ENCODE measurements at places on chromosomes 3 and 15.

DNA sequence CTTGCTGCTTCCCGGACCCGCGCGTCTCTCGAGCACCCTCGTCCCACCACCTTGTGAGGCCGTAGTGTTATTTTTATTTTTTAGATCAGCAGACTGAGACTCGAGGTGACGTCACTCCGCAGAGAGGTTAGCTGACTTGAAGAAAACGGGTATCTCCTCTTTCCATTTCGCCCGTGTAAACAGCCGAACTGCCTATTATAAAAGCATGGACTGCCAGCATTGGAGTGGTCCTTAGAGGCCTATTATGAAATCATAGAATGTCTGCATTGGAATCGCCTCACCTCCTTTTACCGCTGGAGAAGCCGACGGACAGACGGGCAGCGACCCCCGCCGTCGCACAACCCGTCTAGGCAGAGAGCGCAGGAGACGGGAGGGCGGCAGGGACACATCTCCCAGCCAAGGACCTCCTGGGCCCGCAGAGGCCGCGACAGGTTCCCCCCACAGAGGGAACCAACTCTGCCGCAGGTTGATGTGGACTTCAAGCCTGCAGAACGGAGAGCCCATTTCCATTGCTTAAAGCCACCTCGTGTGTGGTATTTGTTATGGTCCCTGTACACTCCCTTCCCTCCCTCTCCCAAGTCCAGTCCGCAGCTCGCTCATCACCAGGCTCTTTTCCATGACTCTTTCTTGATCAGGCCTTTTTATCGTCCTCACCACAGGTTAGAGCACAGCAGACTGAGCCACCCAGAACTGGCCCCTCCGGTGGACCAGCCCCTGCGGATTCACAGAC is 540 bp upstream of the PPP1R2 start:
- peak; percentile 95 for DNase-seq

GRCh38 chr3:101810022-101810418 is 31.0 kb downstream of the NXPE3 start:
- DNase-seq = no peak

DNA sequence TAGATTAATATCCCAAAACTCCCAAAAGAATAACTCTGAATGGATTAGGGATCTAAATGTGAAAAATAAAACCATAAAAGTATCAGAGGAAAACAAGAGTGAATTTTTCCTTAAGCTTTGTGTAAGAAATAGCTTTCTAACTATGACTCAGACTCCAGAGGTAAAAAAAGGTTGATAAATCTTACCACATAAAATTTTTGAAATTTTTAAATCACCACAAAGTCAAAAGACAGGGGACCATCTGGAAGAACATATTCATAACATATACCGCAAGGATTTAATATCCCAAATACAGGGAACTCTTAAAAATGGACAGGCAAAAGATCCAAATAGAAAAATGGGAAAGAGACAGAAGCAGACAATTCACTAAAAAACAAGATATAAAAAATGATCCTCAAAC is 145.0 kb downstream of the ARNT2 start:
- DNase-seq = no peak

GRCh38 chr3:50995085-50995824 is 320.5 kb downstream of the DOCK3 start:
- no peak for DNase-seq

- DNase-seq = no peak
Measured at GRCh38 chr3:107545680-107546120, 22.9 kb downstream of the BBX start.

DNA sequence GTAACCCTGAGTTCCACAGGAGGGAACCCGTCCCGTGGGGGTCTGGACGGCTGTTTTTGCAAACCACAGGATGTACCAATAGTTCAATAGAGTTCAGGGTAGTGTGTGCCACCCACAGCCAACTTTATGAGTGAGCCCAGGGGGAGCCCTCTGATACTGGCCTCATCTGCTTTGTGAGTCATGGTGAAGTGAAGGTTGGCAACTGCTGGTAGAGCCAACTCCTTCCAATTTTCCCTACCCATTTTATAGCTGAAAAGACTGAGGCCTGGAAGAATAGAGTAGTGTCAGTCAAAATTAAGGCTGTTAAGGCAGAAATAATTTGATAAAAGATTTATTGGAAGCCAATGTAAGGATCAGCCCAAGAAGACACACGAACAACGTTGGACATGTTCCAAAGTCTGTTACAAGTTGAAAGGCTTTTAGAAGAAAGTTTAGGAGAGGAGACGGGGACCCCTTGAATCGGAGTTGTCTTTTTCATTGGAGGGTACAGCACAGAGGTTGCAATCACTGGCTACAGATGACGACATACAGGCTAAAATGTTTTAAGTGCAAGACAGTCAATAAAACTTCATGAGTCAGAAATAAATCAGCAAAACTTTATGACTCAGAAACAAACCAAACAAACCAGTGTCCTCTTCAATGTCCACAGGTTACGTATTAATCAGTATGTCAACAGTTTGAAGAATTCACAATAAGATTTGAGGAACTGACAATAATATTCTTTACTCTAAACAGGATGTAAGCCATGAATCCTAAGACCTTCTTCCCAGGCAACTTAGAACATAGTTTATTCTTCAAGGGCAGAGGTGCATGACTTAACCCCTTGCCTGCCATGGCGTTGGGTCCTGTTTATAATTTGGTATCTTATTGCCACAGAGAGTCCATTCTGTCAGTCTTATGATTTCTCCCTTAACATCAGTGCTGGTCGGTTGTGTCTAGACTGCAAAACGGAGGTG is 62.9 kb upstream of the NR2E3 start:
- DNase-seq = no peak

- no peak for DNase-seq
Measured at GRCh38 chr3:50395070-50395860, 35.9 kb upstream of the TMEM115 start.

- no peak for DNase-seq
Measured at GRCh38 chr15:89217031-89217430, 4.3 kb downstream of the RLBP1 start.

- no peak for DNase-seq
Measured at GRCh38 chr15:85137489-85138168, 156.0 kb downstream of the PDE8A start.

GRCh38 chr3:13119471-13120220 is 46.4 kb upstream of the IQSEC1 start:
- DNase-seq = no peak

- no peak for DNase-seq
Measured at GRCh38 chr3:119717520-119717919, 14.7 kb downstream of the CFAP91 start.

- no peak for DNase-seq
Measured at GRCh38 chr3:114872050-114872449, 275.0 kb downstream of the ZBTB20 start.

- no peak for DNase-seq
Measured at GRCh38 chr15:41597787-41598186, 38.8 kb downstream of the TYRO3 start.

GRCh38 chr3:168091302-168091858 is 4.3 kb downstream of the GOLIM4 start:
- no peak for DNase-seq

DNA sequence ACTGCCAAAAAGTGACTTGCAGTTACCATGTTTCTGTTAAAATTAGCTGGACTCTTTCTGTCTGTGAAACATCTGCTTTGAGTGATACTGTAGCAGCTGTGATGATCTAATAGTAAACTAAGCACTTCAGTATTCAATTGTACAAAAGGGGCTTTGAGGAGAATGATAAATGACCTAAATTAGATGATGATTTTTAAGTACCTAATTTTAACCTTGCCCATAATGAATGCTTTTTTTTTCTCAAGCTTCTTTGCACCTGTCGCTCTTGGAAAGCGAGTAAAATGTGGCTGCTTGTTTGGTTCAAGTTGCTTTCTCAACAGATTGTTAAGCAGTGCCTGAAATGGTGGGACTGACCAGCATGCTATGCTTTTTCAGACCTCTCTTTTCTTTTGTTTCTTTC is 752.3 kb downstream of the EPHA3 start:
- no peak for DNase-seq

DNA sequence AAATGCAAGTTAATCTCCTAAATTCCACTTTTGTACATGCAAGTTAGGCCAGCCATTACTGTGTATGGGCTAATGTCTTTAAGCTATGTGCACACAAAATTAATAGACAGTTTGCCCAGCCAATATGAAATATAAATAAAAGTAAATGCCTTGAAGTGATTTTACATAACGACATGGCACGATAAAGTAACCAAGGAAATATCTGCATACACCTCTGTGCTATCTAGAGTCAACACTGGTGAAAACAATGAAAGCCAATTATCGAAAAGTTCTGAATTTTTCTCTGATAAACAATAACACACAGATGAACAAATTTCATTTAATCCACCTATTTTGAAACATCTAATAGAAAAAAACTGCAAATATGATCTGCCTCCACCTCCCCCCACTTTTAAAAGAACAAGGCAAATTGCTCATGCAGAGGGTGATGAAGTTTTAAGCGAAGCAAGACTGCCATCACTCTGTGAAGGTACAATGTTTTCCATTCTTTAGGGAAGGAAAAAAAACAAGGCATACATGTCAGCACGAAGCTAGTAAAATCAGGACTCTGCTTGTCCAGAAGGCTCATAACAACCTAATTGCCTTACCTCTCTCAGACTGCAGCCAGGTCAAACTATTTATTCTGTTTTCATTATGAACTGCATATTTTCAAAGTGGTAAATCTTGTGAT is 317.7 kb downstream of the MECOM start:
- DNase-seq = no peak

GRCh38 chr3:156291272-156292123 is 171.1 kb downstream of the KCNAB1 start:
- no peak for DNase-seq

- no peak for DNase-seq
Measured at GRCh38 chr3:108136561-108137459, 46.0 kb upstream of the CD47 start.

DNA sequence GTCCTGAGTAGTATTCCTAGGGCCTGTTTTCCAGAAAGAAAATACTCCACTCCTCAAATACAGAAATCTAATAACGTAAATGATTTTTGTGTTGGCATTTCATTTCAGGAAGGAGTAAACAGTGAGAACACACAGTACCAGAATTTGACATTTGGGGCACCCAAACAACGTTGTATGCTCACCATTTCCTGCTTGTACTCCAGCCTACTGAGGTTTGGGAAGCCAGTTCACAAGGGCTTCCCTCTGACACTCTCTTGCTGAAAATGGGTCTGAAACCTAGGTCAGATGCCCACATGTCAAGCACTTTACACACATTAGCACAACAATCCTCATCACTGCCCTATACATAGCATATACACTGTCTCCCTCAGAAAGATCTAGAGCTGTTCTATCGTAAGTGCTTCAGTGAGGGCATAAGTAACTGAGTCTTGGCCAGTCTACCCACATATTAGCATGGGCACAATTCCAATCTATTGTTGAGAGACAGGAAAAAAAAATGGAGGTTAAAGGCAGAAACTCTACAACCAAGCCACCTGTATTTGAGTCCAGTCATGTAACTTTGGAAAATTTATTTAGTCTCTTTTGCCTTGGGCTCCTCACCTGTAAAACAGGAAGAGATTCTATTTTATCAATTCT is 43.5 kb upstream of the RSL24D1 start:
- no peak for DNase-seq

- no peak for DNase-seq
Measured at GRCh38 chr3:136753326-136753939, 1.3 kb upstream of the STAG1 start.

DNA sequence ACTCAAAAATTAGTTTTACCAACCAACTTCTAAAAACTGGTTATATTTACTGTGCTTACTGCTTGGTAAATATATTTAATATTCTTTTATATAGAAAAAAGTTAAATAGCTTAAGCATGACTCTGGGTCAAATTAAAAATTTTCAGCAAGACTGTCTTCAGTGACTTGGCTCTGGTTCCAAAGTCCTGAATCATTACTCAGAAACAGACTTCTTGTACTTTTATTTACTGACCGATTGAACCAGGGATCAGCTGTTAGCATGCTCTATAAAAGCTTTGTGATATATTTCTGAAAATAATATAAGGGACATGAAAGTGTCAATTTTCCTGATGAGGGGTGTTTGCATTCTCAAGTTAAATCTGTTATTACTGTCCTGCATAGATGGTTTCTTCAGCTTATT is 164.3 kb downstream of the MCTP2 start:
- no peak for DNase-seq

- DNase-seq = no peak
Measured at GRCh38 chr3:85875589-85875988, 916.8 kb downstream of the CADM2 start.

GRCh38 chr3:38580450-38581382 is 68.8 kb downstream of the SCN5A start:
- DNase-seq = peak; percentile 79

- no peak for DNase-seq
Measured at GRCh38 chr3:139095803-139096466, 51.2 kb upstream of the PRR23C start.

DNA sequence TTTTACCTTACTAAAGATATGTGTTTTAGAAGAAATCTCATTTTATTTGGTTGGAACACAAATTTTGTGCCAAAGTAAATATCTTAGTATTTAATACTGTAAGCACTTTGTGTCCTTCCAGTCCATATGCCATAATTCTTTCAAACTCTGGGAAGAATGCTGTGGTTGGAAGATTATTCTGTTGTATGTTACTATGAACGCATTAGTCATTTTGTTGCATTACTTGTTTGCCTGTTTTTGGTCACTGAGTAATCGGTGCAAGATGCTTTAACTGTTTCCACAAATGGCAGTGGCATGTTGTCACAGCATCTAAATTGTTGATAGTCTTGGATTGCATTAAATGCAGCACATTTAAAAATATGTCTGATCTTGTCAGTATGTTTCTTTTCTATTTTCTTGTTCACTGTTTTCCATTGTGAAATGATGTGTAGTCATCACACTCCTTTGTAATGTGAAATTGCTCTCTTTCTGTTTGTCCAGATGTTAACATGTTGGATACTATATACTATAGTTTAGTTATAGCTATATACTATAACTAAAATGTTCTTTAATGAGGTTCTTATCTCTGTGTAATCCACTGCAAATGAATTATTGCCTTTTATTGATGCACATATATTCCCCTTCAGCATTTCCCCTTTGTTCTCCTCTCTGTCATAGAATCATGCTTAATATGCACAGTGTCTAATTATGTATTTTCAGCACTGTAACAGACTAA is 89.9 kb upstream of the FLNB start:
- DNase-seq = no peak

DNA sequence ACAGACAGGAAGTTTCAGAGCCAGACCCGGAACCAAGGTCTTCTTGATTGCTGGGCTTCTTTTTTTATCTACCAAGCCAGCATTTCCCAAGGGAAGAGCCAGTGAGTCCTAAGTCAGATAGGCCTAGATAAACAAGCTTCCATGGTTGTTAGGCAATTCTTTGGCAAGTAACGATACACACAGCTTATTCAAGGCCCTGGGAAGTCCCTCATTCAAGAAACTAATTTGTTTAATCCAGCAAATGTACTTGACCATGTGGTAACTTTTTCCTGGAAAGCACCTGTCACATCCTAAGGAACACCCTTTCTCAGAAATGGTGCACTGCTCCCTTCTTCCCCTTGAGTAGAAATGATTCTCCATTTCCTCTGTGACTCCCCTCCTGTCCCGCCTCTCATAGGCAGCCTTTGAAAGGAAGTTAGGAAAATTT is 209.9 kb downstream of the ITPR1 start:
- no peak for DNase-seq

GRCh38 chr15:88654430-88655102 is 15.8 kb downstream of the ISG20 start:
- no peak for DNase-seq

Measured in vagina (tissue), 2 donors.